Fibroblast of pulmonary artery (primary cell): ENCODE measurements at places on chromosomes 13 and 19.

GRCh38 chr13:23736541-23736940, 152.7 kb downstream of the MIPEP start:
- no peak for DNase-seq

DNA sequence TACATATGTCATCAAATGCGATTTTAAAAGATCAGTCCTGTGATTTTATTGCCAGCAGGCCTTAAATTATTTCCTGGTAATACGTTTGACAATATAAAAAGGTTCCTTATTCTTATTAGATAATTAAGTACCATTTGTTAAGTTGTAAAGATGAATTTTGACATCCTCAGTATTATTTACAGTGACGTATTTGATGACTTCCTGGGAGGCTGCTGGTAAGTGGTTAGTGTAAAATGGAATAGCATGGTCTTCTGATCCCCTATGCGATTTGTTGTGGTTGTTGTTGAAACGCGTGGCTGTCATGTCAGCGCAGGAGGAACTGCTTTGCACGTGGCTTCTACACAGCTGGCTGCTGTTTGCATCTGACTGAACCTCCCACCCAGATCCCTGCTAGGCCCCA, 99.7 kb downstream of the DCLK1 start:
- no peak for DNase-seq

GRCh38 chr19:50199259-50199555, 4.2 kb upstream of the MYH14 start:
- DNase-seq: no peak

DNA sequence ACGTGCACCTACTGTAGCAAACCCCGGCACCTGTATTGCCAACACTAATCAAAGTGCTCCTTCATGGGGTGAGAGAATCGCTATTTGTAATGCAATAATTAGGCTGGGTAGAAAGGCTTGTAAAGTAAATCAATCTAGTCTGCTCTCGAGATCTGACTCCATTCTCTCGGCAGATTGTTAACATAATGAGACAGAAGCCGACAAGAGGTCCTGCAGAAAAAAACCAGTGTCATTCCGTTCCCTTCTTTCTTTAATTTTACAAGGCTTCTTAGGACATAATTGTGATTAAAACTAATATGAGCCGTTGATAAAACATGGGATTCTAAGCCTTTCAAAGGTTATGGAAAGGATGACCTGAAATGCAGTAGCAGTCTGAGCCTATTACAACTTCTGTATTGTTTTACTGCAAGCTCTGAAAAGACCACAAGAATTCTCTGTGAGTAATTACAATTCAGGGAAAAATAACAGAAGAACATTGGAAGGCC, 530.0 kb downstream of the PCDH9 start:
- DNase-seq: no peak

DNA sequence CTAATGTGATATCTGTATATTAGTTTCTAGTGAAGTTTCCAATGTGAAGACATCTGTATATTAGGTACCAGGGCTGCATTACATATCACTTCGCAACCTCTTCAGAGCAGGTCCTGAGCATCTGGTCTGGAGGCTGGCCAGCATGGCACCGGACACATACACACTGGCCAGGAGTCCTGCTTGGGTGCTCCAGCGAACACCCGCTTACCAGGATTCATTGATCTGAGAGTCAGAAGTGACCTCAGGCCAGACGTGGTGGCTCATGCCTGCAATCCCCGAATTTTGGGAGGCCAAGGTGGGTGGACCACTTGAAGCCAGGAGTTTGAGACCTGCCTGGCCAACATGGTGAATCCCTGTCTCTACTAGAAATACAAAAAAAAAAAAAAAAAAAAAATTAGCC, 93.0 kb upstream of the IRS2 start:
- no peak for DNase-seq

DNA sequence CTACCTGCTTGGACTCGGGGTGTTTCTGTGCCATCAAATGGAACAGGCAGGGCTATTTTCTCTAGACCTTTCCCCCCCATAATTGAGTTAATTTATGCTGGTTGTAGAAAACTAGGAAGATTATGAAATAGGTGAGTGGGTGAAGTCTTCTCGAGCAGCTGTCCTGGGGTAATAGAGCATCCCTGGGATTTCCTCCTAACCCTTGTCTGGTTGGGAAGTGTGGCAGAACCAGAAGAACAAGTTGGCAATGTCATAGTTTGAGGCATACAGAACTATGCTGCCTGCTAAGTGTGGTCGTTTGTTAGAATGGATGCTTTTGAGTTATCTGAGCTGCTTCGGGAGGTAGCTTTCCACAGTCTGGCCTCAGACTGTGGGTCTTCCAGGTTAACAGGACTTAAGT, 3.7 kb downstream of the GATAD2A start:
- no peak for DNase-seq

DNA sequence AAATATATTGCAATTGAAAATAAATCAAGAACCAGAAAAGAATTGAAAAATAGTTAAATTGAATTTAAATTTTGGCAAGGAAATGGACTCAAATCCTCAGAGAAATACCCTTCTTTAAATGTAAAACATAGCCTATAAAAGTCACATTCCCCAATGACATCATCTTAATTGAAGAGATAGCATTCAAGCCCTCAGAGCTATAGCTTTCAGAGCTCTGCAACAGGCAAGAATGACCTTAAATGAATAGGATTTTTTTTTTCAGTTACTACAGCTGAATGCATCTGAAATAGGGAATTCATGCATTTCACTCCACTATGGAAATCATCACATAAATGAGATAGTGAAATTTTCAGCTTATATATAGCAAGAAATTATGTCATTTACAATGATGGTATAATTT, 1049.0 kb downstream of the OLFM4 start:
- DNase-seq: no peak

GRCh38 chr13:110265682-110266430, 41.1 kb downstream of the COL4A1 start:
- no peak for DNase-seq

GRCh38 chr13:110257408-110257807, 49.5 kb downstream of the COL4A1 start:
- DNase-seq: no peak

DNA sequence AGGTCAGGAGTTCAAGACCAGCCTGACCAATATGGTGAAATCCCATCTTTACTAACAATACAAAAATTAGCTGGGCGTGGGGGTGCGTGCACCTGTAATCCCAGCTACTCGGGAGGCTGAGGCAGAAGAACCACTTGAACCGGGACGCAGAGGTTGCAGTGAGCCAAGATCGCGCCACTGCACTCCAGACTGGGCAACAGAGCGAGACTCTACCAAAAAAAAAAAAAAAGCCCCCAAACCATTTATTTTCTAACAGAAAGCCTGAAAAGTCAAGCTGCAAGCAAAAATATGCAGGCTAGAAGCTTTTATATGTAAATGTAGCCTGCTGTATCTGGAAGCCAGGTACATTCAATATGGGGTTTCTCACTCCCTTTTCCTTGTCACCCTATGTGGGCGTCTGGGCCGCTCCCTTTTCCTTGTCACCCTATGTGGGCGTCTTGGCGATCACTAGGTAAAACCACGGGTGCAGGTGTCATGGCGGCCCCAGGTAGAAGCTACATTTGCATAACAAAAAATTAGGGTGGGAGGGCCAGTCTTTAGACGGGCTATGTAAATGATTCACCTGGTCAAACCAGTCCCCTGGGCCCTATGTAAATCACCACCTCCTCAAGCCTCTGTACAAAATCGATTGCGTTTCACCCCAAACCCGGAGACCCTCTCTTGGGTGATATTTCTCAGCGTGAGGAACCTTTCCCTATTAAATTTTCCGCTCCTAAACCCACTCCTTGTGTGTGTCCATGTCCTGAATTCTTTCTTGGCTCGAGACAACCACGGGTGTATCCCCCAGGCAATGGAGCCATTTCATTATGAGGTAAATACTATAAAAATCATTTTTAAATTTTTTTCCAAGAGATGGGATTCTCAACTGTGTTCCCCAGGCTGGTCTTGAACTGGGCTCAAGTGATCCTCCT, 2.1 kb downstream of the TRIM13 start:
- no peak for DNase-seq

DNA sequence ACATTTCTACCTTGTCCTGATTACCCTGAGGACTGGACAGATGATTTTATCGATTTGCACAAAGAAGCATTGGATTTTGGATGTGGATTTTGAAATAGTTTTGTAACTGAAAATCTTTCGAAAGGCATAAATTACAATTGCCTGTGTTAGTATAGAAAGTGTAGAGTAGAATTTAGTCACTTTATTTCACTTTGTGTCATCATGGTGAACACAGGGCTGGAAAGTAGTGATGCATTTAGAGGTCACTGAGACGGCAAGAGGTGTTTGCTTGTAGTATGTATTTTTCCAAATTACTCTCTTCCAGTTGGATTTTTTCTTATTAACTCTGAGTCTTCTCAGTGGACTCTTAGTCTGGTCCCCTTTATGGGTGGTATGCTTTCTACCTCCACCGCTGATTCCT, 326.0 kb downstream of the NALCN start:
- DNase-seq: no peak

- DNase-seq: peak; percentile 76
These were observed 383.1 kb upstream of the GPC6 start for GRCh38 chr13:92843549-92843948.

- DNase-seq: no peak
These were observed 10.3 kb downstream of the GNA15 start for GRCh38 chr19:3145909-3146676.

DNA sequence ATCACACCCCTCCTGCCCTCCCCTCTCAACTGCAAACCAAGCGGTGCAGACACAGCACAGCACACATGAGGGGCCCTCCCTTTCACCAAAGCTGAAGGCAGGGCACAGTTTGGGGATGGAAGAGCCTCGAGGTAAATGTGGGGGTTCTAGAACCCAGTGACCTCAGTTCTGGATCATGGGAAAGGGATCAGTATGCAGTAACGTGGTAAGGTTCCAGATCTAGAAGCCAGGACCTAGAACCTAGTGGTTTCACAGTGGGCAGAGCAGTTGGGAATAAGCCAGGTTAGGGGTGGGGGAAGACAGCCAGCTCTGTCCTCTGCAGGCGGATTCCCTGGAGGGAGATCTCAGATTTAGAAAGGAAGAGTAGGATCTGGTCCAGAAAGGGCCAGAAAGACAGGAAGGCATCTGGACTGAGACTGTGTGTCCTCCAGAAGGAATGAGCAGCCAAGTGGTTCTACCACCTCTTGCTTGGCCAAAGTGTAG, 3.1 kb downstream of the FTL start:
- peak; percentile 76 for DNase-seq

DNA sequence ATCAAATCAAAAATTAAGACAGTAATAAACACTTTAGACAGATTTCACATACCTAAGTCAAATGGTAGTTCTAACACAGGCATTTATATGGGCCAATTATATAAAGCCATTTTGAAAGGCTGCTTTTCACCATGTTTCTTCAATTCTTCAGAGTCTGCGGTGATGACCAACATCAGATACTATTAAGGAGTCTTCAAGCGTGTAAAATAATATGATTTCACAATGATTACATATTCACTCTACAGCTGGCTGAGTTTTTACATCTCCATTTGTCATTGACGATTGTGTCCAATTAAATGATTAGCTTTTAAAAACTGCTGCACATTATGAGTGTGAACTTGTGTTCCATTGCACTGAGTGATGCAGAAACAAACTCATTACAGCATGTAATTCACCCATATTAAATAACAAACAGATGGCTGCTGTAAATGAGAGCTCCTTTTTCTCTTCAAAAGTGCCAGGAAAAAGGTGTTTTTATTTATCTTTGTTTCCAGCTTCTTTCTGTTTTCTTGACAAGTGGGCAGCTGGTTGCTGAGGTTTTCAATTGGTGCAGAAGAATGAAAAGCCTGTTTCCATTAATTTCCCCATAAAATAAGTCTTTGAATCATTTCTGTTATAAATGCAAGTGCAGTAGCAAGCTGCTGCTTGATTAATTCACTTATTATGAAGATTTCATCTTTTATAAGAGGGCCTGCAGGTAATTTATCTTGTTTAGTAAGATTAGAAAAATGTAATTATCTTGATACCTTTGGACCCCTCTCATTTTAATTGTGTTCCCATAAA, 676.1 kb upstream of the KLHL1 start:
- no peak for DNase-seq

GRCh38 chr13:39370554-39370953, 232.4 kb downstream of the LHFPL6 start:
- DNase-seq: no peak

DNA sequence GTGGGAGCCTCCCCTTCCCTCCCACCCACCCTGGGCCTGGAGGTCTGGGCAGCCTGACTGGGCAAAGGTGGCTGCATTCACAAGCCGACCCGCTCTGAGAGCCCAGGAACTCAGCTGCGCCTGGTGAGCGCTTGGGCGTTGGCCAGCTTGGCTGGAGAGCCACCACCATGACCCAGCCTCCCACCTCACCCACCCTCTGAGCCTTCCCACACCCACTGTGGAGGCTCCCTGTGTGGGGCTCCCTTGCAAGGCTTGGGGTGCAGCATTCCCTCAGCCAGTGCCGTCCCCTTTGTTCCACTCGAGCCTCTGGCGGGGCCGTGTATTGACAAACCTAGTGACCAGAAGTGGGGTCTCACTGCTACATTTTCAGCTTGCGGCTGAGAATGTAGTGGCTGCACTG, 15.0 kb upstream of the QTRT1 start:
- no peak for DNase-seq

DNA sequence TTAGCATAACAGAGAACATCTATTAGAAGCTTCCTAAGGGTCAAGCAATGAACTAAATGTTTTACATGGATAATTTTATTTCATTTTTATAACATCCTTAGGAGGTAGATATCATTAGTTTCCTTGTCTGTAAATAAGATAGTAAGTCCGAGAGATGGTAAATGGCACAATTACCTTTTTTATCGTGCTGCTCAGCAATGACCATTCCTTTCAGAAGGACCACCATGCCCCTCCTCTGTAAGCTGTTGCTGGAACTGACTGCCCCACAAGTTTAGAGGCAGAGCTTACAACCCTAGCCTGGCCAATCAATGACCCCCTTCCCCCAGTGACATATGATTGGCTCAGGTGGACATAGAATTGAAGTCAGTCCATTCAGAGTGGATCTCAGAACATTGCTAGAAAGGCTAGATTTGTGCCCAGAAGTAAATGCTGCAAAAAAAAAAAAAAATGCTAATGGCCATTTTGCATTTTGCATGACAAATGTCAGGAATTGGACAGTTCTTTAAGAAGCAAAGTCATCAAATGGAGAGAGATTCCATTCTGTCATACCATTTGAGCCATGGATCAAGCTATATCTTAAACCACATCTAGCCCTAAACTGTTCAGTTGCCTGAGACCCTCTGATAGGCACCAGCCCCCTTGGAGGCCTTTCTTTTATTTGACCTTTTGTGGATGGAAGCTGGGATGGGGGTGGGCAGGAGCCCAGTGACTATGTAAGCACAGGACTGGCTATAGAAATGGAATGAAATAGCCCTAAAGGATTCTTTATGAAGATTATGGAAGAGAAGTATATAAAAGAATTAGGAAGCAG, 668.3 kb downstream of the UQCRFS1 start:
- DNase-seq: no peak

- DNase-seq: no peak
These were observed 243.9 kb upstream of the SPRY2 start for GRCh38 chr13:80584785-80585184.
